ENCODE measurements at places on chromosomes 3 and 15.

- DNase-seq: no peak
Observed at GRCh38 chr3:53650424-53650823, 156.0 kb downstream of the CACNA1D start.

DNA sequence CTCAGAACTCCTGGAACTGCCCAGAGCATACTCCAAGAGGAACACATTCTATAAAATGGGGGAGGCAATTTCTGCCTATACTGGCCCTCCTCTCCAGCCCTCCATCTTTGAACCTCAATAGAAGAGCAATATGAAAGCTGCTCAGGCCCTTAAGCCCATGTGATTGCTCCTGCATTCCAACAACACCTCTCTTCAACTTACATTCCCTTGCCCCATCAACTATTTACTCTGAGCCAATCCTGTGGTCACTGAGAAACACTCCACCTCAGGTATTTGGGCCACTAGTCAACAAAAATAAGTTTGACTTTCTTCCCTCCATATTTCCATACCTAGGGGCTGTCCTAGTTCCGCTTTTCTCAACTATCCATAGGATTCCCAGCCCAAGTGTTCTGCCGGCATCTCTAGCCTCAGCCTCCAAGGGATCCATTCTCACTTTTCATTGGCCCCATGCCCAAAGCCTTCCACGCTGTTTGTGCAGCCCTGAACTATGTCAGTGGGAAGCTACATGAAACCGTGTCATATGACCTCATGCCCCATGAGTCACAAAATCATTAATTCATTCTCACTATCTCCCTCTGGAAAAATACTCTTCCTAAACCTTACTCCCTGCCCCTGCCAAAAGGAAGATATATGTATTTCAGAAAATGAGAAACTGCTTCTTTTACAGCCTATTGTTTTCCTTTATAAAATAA is 61.6 kb downstream of the GJD2 start:
- no peak for DNase-seq

DNA sequence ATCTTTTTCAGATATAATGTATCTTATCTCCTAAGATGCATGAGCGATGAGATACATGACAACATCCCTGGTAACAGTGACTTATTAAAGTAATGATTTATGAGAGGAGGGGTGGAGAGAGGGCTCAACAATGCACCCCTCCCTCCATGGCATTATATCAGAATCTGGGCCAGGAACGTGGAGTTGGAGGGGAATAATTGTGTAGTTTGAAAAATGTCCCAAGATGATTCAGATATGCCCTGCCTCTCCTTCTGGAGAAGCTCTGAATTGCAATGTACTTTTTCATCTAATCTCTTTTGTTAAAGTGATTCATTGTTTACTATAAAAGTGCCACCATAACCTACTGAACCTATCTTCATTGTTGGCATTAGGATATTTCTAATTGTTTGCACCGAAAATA is 86.5 kb downstream of the FRMD4B start:
- DNase-seq: no peak

DNA sequence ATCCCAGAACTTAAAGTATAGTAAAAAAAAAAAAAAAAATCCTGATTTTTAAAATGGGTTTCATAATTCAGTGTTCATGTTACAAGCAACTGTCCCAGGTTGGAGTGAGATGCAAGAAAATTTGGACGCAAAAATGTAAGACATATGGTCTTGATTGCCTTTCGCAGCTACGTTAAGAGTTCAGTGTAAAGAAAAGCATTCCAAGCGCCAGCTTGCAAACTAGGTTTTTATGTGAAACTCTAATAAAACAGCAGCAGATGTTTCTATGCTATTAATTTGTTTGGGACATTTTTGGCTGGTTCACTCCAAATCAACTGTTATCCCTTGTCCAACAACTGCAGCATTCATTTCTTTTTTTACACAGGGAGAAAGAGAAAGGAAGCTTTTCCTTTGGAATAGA is 957.8 kb downstream of the ROBO1 start:
- no peak for DNase-seq

GRCh38 chr15:98873441-98874218 is 134.0 kb downstream of the PGPEP1L start:
- no peak for DNase-seq

GRCh38 chr3:57832486-57832885 is 76.4 kb downstream of the SLMAP start:
- no peak for DNase-seq

- DNase-seq: no peak
Observed at GRCh38 chr3:15241341-15241740, 35.3 kb downstream of the CAPN7 start.

- DNase-seq: no peak
Observed at GRCh38 chr3:177658354-177658753, 461.1 kb upstream of the TBL1XR1 start.

- DNase-seq: no peak
Observed at GRCh38 chr15:98597666-98598065, 50.7 kb upstream of the IGF1R start.

DNA sequence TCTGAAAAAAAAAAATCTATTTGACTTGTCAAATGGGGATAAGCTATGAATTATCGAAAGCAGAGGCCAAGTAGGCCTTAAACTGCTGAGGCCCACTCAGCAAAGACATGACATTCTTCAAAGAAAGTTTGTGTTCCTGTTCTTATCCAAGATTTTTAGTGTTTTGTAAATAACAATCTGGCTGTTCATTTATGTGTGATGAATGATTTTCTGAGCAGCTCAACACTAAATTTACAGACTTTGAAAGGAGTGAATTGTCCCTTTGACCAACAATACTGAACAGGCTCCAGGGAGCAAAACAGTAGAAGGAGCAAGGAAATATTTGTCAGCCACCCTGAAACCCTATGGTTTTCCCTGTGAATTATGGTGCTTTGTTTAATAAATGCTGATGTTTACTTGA is 512.6 kb upstream of the NAALADL2 start:
- DNase-seq: no peak

- no peak for DNase-seq
Observed at GRCh38 chr15:90686435-90687218, 30.5 kb upstream of the BLM start.

DNA sequence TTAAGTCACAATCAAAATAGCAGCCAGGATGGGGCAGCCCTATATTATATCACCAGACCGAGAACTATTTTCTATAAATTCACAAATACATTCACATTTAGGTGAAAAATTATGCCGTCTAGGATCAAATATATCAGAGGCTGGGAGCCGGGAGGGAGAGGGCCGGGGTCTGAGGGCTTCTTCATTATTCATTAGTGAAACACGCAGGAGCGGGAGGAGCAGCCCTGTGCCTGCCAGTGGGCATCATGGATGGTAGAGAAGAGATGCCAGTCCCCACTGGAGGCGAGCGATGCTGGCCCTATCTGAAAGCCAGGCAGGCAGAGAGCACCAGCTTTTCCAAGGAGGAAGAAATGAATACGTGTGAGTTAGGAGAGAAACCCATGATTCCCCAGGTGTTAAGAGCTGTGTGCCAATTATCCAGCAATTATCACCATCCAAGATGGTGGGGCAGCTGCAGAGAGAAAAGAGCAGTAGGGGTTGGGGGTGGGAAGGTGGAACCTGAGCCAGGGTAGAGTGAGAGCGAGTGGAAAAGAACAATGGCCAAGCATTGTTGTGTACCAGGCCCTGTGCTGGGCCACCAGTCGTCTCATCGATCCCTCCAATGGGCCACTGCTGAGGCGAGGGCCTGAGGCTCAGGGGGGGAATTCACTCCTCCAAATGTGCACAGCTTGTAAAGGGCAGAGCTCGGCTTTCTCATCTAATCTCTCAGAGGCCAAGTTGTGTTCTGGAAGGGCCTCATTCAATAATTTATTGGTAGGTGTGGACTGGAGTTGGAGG is 261.3 kb upstream of the TLE3 start:
- no peak for DNase-seq

- DNase-seq: no peak
Observed at GRCh38 chr15:84387086-84387485, 151.5 kb downstream of the GOLGA6L4 start.

- no peak for DNase-seq
Observed at GRCh38 chr3:150349314-150350097, 58.6 kb upstream of the TSC22D2 start.

- no peak for DNase-seq
Observed at GRCh38 chr3:29576181-29576580, 295.3 kb downstream of the RBMS3 start.

DNA sequence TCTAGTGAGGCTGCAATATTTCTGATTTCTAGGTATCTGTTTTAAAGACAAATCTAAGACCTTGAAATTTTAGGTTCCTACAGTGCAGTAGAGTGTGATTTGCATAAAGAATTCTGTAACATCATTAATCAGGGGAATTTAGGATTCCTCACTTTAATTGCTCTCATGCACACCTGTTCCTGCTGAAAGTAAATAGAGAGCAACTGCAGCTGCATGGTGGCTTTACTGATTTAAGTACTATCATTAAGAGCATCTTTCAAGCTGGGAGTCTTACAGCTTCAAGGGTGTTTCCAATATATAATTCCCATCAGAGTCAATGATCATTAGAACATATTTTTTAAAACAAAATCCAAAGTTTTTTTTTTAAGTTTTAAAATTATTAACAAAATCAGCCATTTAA is 36.0 kb upstream of the C3orf70 start:
- DNase-seq: no peak

All from activated CD4-positive, CD25-positive, alpha-beta regulatory T cell (primary cell).